Stimulated activated naive CD4-positive, alpha-beta T cell treated with Interleukin-2 at 50 U/mL for 16 hours (primary cell): ENCODE measurements at places on chromosomes 12 and 14.

GRCh38 chr14:22400655-22401259 lies 188.3 kb downstream of the DAD1 start:
- no peak for DNase-seq

- DNase-seq = no peak
These were observed 1.0 kb downstream of the NAA25 start for GRCh38 chr12:112107306-112108201.

- DNase-seq = no peak
These were observed 14.0 kb downstream of the PGAM5 start for GRCh38 chr12:132724506-132725241.

- no peak for DNase-seq
These were observed 92.0 kb downstream of the SLC2A13 start for GRCh38 chr12:40013847-40014246.

- DNase-seq = no peak
These were observed 115.6 kb downstream of the CCER1 start for GRCh38 chr12:90839346-90839745.

DNA sequence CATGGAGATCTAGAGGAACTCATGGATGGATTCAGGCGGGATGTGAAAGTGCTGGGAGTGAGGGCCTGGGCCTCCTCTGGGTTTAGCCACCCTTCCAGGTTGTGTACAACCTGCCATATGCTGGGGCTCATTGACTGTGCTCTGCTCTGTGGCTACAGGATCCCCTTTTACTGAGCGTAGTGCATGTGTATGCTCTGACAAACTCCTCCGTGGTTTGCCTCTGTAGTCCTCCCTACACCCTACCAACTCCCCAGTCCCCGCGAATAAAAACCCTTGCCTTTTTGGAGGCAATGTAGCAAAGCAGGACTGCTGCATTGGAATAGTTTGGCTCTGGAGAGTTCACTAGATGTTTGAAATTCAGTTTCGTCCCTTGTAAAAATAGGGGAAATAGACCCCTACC lies 17.4 kb downstream of the JDP2 start:
- no peak for DNase-seq

GRCh38 chr12:6314776-6315175 lies 4.3 kb downstream of the PLEKHG6 start:
- DNase-seq = no peak

DNA sequence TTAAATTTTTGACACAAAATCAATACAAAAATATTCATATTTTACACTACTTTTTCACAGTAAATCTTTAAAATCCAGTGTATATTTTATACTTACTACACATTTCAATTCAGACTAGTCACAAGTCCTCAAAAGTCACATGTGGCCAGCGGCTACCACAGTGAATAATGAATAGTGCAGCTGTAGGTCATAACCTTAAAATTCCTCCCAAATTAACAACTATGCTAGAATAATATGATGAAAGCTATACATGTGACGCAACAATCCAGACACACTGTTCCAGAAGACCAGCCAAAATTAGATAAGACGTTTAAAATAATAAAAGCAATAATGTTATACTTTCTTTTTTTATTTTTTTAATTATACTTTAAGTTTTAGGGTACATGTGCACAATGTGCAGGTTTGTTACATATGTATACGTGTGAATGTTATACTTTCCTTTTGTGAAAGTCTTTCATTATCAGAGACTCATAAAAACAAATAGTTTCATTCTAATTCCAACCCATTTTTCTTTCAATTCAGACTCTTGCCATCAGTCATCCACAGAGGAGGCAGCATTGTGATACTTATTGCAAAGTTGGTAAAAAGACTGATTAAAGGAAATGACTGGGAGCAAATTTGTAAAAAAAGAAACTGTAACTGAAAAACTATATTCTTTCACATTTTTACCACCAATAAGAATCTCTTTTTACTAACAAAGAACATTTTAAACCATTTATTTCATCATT lies 67.0 kb downstream of the C2CD5 start:
- DNase-seq = no peak

- DNase-seq = no peak
These were observed 178.5 kb downstream of the SLC35F4 start for GRCh38 chr14:57687416-57687815.

GRCh38 chr14:32345311-32345791 lies 16.3 kb downstream of the AKAP6 start:
- DNase-seq = no peak

- no peak for DNase-seq
These were observed 5.3 kb downstream of the TRPV4 start for GRCh38 chr12:109827566-109828550.

DNA sequence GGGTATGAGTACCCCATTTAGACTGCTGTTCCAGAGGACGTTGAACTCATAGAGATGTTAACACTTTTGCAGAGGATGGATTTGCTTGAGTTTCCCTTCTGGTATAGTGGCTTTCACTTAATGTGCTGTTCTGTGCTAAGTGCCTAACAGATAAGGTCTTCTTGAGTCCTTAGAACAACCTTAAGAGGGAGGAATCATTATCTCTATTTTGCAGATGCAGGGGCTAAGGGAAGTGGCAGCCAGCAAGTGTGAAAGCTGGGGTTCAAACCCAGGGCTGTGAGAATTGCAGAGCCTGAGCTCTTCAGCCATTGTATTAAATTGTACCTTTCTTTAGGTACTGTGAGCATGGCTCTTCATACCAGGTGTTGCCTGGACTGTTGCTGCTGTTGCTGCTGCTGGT lies 122.1 kb upstream of the NRXN3 start:
- DNase-seq = no peak

GRCh38 chr12:108348842-108349241 lies 9.7 kb upstream of the CMKLR1 start:
- no peak for DNase-seq
